Stimulated activated CD8-positive, alpha-beta memory T cell treated with anti-CD3 and anti-CD28 coated beads, Interleukin-7, amount 100 ng/mL, for 1 hour (primary cell): ENCODE measurements at places on chromosomes 16 and 17.

- DNase-seq, result no peak
These were observed 19.9 kb downstream of the MIS12 start for GRCh38 chr17:5506307-5506706.

DNA sequence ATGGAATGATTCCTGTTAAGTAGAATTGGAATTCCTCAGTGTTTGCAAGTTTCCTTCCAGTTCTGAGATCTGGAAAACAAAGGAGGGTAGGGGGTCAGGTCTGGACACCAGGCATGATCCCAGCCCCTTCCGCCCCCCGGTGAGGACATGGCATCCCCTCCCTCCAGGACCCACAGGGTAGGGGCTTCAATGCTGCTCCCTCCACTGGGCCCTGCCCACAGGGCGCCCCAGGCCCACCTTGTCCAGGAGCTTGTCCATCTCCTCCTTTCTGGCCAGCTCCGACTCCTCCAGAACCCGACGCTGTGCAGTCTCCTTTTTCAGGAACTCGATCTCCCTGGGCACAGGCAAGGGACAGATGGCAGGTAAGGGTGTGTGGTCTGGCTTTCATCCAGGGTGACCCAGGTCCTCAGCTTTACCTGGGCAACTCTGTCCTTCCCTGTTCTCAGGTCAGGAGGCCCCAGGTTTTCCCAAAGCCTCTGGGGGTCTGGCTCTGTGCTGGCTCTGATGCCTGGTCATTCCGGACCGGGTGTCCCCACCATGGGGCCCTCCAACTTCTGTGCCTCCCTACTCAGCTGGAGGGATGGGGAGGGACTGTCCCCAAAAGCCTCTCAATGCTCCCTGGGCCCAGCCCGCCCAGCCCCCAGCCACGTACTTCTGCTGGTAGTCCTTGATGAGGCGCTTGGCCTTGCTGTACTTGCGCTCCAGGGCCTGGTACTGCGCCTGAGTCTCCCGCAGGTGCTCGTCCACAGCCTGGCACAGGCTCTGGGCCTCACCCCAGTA lies 5.5 kb upstream of the SAMD14 start:
- no peak for DNase-seq

GRCh38 chr17:562174-562573 lies 152.5 kb downstream of the VPS53 start:
- DNase-seq, result no peak

- no peak for DNase-seq
These were observed 20.6 kb downstream of the CYB5B start for GRCh38 chr16:69444873-69445517.

- DNase-seq, result no peak
These were observed 211.3 kb downstream of the CA10 start for GRCh38 chr17:51947160-51947735.

- DNase-seq, result no peak
These were observed 177.2 kb downstream of the CDH8 start for GRCh38 chr16:61858988-61859387.

- no peak for DNase-seq
These were observed 15.6 kb upstream of the FOXJ1 start for GRCh38 chr17:76156662-76156991.

DNA sequence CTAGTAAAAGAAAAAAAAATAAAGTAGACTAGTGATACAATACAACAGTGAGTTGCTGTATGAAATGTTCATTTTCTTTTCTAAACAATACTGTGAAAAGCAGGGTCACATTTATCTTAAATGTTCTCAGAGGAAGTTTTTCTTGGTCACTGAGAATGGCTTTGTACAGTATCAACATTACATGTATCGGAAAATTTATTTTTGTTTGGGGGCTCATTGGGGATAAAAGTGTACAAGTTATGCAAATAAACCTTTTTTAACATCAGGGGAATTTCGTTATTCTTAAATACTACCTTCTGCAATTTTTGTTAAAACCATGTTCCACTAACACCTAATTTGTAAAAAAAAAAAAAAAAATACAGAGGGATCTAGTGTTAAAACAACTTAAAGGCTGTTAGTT lies 8.7 kb upstream of the ZNF594 start:
- no peak for DNase-seq

- no peak for DNase-seq
These were observed 632 bp upstream of the RTN4RL1 start for GRCh38 chr17:2025622-2026309.

GRCh38 chr17:81095383-81095762 lies 60.4 kb downstream of the BAIAP2 start:
- DNase-seq, result no peak

DNA sequence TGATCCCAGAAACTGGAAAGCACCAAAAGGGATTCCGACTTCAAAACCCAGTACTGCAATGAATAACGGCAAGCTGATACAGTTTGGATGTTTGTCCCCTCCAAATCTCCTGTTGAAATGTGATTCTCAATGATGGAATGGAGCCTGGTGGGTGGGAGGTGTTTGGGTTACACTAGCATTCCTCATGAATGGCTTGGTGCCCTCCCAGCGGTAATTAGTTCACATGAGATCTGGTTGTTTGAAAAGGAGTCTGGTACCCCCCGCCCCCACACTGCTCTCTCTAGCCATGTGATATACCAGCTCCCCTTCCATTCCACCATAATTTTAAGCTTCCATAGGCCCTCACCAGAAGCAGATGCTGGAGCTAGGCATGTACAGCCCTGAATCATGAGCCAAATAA lies 40.1 kb downstream of the RANBP10 start:
- DNase-seq, result no peak

DNA sequence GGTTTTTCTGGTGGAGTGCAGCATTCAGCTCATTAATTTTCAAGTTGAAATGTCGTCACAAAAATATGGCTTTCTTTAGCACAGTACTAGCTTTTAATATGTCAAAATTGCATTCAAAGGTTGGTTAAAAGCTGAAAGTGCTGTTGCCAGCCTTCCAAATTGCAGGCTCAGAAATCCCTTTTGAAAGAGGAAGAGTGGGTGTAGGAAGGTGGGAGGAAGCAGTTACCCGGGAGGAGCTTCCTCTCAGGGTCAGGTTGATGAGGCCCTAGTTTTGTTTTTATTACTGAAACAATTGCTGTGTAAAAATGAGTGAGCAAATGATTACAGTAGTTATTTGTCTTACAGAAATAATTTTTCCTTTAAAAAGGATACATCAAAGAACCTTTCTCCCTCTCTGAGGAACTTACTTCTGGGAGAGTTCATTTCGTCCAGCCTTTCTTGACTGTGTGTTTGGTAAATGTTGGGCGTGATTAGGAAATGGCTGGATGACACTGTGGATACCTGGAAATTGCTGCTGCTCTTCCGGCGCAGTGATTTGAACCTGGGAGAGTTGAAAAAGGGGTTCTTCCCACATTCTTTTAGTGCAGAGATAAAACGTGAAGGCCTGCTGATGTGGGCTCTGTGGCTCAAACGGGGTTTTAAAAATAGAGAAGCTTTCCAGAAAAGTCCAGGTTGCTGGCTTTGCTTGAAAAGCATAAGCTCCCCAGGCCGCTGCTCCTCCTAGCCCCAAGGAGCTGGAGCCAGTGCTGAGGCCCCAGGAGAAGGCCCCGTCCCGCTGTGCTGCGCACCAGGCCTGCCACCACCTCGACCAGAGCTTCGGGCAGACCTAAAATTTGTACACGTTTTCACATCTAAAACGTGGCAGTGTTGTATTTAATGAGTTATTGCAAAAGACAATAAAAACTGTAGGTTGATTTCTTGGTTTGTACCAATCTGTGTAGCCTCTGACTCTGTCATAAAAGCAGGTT lies 41.7 kb downstream of the SEC14L1 start:
- no peak for DNase-seq

DNA sequence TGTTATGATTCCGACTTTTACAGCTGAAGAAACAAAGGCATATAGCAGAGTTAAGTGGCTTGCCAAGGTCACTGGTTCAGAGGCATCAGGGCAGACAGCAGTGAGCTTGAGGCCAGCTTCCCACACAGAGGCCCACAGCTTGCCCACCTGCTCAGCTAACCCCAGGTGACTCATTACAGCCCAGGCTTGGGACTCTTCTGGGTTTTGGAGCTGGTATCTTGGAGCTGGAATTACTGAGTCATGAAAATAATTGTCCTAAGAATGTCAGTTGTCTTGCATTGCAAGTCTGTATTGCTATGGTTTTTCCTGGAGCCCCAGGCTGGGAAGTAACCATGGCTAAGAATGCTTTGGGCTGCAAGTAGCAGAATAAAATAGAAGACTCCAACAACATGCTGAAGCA lies 32.4 kb upstream of the IRX3 start:
- no peak for DNase-seq

DNA sequence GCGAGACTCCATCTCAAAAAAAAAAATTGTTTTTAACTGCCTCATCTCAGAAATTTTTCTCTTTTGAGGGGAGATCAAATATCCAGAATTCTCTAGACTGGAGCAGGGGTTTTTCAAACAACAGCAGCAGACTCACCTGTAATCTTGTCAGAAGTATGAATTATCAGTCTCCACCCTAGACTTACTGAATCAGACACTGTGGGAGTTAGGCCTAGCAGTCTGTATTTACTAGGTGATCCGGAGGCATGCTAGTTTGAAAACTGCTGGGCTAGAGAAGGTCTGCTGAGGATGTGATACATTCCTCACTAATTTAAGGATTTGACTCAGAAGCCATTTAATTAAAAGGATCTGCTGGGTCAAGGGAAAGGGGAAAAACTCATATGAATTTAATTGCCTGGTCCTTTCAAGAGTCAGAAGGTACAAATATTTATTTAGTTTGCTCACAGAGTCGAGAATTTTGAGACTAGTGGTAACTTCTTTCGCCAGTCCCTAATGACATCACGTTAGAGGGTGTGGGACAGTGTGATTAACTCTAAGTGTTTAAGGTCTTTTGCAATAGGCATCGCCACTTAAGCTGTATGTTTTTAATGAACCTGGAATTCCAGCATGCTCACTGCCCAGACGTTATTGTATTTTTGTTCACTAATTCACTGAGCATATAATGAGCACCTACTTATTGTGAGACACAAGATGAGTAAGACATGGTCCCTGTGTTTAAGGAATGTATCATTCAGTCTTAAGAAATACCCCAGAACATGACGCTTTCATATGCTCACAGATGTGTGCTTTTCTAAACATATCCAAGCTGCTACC lies 14.2 kb downstream of the ATP6V0A1 start:
- DNase-seq, result no peak

- no peak for DNase-seq
These were observed 1253.7 kb upstream of the CDH8 start for GRCh38 chr16:63289834-63290460.

DNA sequence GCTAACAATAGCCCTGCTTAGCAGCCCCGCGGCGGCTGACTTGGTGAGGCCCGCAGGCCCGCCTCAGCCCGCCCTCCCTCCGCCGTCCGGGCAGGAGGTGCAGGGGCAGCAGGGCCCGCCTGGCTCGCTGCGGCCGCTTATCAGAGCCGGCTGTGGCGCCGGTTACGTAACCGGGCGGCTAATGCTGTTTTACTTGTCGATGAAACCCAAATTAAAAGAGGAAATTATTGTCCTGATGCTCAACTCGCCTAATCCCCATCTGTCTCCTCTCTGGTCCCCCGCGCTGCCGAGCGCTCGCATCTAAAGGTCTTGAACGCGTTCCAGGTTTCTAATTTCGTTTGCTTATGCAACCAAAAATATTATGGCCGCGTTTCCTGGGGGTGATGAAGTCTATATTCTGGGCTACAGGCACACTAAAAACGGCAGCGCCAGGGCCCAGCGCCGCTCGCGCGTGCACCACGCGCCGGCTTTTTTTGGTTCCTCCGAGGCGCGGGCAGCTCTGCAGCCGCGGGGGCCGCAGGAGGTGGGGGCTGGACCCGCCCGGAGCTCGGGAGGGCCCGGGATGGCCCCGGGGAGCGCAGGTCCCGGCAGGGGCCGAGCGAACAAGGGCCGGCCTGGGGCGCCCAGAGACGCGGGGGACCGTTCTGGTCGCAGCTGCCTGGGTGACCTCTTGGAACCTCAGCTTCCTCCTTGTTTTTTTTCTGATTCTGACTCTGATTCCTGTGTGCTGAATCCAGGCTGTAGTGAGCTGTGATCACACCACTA lies 65.2 kb upstream of the TOB1 start:
- no peak for DNase-seq

- no peak for DNase-seq
These were observed 430.5 kb downstream of the SHISA9 start for GRCh38 chr16:13331918-13332317.

DNA sequence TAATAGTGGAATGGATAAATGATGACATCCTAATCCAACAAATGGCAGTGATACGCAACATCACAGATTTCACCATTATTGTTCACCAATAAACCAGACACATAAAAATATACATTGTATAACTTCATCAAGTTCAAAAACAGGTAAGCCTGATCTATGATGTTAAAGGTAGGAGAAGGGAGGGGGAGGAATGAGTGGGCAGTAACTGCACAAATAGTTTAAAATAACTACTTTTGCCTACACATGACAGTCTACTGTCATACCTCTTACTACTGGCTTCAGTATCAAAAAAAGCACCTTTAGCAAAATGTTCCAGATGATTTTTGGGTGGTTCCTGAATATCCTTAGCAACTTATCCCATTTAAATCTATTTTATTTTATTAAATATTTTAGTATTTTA lies 28.8 kb downstream of the CHCT1 start:
- DNase-seq, result no peak

DNA sequence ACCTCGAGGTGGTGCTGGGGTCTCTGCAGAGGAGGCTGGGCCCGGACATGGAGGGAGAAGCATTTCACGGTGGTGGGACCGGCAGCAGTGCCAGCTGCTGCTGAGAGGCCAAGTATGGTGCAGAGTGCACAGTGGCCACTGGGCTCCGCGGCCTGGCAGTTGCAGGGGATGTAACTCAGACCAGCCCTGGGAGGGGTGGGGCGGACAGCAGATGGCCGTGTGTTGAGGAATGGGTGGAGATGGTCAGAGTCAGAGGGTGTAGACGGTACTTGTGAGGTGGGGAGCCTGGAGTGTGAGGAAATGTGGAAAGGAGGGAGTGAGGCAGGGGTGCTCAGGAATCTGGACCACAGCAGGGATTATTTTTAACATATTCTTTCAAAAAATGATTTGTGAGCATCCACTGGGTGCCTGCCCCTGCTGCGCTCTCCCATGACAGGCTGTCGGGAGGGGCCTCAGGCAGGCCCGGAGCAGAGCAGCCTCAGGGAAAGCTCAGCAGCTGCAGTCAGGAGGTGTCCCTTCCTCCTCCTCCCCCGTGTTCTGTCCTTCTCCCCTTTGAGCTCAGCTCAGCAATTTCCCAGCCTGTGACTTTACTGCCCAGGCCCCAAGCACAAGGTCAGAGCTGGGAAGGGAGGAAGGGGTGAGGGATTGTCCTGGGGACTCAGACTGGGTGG lies 113.1 kb downstream of the RAP1GAP2 start:
- DNase-seq, result no peak

- peak; percentile 32 for DNase-seq
These were observed 9.5 kb downstream of the FOXF1 start for GRCh38 chr16:86519649-86520316.

DNA sequence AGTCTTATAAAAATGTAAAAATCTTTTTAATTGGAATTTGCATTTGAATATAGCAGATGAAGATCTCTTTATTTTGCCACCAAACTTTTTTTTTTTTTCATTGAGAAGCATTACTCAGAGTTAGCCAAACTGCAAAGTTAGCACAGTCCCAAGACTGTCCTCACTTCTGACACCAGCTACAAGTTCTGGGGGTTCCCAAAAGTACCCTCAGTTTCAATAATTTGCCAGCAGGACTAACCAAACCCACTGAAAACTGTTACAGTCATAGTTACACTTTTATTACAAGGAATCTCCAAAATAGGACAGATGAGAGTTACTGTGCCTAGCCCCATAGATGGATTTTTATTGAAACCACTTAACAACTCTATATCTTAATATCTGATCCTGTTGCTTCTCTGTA lies 144.1 kb downstream of the CHD9 start:
- DNase-seq, result no peak
